ENCODE measurements at places on chromosomes 13 and 19.
A peak's percentile ranks its signal among the peaks of the same experiment; 100 is the strongest.

DNA sequence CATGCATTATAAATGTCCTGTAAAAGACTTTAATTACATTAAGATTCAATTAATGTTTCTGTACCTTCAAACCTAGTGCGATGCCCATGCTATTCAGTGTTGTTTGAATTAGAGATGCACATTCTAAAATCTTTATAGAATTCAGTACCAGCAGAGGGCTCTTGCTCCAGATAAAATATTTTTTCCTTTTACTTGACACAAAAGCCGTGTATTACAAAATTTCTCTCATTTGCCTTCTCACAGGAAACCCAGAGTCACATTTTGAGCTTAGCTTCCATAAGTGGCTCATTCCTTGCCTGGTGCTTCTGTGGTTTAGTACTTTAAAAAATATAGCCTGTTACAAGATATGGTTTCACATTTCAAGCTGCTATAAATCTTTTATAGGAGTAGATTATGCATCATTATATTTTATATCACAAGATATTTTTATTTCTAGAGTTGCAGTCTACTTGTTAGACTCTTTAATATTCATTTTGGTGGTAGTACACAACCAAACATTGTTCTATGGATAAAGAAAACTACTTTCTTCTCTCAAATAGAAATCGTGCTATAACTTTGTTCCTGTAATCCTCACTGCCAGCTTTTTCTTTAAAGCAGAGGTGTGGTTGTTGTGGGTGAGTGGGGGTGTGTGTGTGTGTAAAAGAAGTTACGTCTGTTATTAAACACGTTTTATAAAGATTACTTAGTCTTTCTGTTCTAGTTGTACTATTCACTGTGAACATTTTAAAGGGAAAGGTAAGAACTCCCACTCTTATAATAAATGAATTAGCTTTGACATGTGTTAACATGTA, 101.4 kb downstream of the RNF17 start:
- DNase-seq = peak; percentile 14

- DNase-seq = peak; percentile 10
These were observed 208.6 kb downstream of the URI1 start for GRCh38 chr19:30150626-30151025.

DNA sequence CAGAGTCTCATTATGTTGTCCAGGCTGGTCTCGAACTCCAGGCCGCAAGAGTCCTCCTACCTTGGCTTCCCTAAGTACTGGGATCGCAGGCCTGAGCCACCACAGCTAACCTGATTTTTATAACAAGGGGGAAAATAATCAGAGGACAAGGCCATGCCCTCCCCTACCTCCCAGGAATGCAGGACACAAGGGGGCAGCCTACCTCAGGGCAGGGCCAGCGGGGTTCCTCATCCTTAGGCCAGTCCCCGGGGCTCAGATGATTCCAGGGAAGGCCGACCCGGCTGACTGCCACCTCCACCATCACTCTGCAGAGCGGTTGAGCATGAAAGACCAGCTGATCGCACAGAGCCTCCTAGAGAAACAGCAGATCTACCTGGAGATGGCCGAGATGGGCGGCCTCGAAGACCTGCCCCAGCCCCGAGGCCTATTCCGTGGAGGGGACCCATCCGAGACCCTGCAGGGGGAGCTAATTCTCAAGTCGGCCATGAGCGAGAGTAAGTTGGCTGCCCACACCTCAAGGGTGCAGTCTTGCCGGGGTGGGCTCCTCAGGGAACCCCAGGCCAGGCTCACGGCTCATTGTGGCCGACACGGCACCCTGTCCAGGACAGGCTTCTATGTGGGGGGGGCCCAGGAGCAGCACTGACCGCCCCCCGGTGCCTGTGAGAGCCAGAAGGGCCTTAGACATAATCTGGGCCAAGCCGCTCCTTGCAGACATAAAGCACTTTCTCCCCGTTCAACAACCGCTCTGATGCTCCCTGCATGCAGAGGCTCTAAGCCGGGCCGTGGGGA, 26.8 kb downstream of the PEX11G start:
- DNase-seq = no peak

- no peak for DNase-seq
These were observed 21.9 kb upstream of the ZNF432 start for GRCh38 chr19:52070496-52070895.

DNA sequence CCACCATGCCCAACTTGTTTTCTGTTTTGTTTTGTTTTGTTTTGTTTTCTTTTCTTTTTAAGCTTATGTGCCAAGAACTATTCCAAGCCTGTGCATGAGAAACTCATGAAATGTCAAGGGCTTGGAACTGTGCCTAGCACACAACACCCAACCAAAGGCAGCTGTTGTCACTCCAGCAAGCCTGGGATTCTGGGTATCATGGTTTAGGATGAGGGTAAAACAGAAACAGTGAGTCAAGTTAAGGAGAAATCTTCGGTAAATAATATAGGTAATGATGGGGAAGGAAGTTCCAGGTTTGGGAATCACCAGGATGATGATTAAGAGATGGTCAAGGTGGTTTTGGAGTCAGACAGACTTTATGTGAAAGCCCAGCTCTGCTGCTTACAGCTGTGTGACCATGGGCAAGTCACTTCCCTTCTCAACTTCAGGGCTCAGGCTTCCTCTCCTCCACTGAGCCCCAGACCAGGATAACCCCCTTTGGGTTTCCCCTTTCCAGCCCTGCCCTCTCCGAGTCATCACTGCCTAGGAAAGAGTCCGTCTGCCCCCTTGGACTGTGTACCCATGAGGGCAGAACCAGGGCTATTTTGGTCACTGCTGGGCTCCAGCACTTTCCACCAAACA, 5.0 kb downstream of the PVR start:
- peak; percentile 45 for DNase-seq

DNA sequence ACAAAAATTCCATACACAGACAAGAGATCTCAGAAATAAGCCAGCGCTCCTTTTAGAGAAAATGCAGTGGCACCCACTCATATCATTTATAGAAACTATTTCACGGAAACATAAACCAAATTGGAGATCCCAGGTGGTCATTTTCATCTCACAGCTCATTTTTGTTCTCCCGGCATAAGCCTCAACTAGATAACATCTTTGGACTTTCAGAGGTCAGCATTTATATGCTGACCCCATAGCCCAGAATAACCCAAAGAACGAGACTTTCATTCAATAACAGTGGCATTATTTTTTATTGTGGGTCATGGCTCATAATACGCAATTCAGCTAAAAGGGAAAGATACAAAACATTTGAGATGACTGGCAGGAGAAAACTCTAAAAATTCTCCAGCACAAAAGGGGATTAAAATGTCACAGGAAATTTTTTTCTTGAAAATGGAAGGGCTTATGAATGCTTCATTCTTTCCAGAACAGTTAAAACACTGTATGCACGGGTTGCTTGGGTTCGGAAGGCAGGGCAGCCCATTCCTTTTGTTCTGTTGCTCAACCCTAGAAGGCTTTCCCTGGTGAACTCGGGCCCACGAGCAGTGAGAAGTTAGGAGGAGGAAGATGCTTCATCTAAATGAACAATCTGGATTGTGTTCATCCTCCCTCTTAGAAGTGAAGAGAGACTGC, 24.0 kb downstream of the STARD13 start:
- DNase-seq = no peak

All from fibroblast of upper back skin (primary cell).